ENCODE measurements at places on chromosomes 5 and 9. TPM values are rescaled to one million over a fixed set of nuclear protein-coding genes. Genes with fewer than 3 reads are reported as not detected.

The PFDN1 gene
- 139 TPM for polyA plus RNA-seq

The ELOVL7 gene
- polyA plus RNA-seq: 1.6 TPM

The MAMDC2 gene
- polyA plus RNA-seq: 0.51 TPM

GRCh38 chr5:55035480-55035879, 11.4 kb downstream of the GZMK start:
- no peak overlapping the region for H3K27ac ChIP-seq
- H3K27me3 ChIP-seq: no peaks in the 10 kb centered on the region
- no peak for DNase-seq
- H3K4me1 ChIP-seq: peaks cover 18% of the 10 kb centered on the region
- H3K36me3 ChIP-seq: no peaks in the 10 kb centered on the region

DNA sequence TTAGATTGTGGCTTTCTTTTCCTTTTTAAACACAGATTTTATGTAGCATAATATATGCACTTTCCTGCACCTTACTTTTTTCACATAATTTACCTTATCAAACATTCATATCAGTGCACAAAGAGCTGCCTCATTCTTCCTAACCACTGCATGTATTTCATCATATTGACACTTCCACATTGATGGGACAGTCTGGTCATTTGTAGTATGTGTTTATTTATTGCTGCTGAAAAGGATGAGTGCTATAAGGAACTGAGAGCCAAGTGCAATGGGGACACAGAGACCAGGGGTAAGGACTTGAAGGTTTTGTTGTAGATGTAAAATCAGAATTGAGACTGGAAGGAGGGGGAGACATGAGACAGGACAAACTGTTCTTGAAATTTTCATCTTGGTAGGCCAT, 193.8 kb downstream of the SMARCA2 start:
- peak overlapping the region; percentile 24 for H3K27ac ChIP-seq
- peaks cover 13% of the 10 kb centered on the region for H3K4me1 ChIP-seq

Data from cardiac muscle cell (in vitro differentiated cells and primary cell).